H9 (cell line): ENCODE measurements at places on chromosomes 16 and 17. TPM values are rescaled to one million over a fixed set of nuclear protein-coding genes. Genes with fewer than 3 reads are reported as not detected.

The TBC1D26 gene
- total RNA-seq, result 0.77 and 0.83 TPM in 2 replicates

- DNase-seq, result no peak
Measured at GRCh38 chr16:10001258-10001775, 180.9 kb downstream of the GRIN2A start.

DNA sequence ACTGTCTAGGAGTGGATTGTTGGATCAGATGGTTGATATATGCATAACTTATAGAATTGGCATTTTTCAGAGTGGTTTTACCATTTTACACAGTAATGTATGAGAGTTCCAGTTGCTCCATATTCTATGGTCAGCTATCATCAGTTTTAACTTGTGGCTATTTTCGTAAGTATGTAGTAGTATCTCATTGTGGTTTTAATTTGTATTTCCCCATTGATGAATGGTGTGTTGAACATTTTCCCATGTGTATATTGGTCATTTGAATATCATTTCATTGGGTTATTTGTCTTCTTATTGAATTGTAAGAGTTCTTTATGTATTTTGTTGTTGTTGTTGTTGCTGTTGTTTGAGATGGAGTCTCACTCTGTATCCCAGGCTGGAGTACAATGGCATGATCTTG lies 6.2 kb downstream of the WNT9B start:
- no peak for DNase-seq

DNA sequence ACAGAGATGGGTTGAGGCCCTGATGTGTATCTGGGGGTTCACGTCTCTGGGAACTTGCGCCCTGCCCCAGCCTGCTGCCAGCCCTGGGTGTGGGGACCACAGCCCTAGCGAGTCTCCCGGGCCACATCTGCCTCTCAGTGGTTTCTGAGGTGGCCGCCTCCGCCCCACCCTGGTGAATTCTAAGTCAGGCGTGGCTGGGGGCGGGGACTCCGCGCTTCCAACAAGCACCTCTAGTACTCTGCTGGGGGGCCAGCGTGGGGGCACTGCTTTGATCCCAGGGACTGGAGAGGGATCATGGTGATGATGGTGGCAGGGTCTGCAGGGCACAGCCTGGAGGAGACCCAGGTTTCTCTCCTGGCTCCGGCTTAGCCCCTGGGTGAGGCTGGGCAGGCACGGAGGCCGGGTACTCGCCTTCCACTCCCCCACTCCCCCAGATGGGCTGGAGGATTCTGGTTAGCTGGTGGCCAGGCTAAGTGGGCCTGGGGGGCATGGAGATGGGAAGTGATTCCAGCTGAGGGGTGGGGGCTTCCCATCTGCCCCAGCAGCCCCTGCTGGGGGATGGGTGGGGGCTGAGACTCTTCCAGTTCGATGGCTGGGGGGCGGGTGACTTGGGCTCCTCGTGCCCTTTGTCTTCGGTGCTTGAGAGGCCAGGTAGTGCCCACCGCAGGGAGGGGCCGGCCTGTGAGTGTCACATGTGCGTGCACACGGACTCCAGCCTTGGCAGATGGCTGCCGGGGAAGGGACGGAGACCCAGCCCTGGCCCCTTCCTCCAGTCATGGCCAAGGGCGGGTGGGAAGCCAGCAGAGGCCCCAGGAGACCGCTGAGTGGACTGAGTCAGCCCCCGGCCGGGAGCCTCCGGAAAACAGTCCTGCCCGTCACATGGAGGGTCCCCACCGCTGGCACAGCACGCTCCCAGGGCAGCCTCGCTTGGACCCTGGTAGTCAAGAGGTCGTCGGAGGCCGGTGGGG lies 3.9 kb downstream of the GLIS2 start:
- no peak for DNase-seq
